ENCODE measurements at places on chromosomes 3 and 15.

DNA sequence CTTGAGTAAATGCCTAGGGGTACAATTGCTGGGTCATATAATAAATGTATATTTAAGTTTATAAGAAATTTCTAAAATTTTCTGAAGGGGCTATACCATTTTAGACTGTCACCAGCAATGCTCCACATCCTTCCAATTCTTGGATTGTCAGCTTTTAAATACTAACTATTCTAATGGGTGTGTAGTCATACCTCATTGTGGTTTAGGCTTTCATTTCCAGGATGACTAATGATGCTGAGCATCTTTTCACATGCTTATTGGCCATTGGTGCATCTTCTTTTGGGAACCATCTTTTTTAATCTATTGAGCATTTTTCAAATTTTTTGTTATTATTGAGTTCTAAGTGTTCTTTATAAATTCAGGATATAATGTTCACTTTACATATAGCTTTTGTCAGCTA is 52.5 kb upstream of the CORO2B start:
- no peak for DNase-seq

DNA sequence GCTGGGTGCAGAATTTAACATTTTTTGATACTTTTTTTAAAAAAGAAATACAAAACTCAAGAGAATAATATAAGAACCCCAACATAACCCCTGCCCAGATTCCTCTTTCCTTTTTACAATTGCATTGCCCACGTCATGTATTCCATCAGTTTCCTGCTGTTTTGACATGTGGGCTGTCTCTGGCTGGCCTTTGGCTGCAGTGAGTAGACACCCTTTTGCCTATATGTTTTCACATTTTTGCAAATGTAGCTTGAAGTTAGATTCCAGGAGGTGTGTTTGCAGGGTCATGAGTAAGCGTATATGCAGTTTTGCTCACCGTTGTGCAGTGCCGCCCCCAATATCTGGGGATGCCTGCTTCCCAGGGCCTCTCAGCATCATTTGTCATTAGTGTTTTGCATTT is 28.0 kb upstream of the ATP10A start:
- DNase-seq = no peak

DNA sequence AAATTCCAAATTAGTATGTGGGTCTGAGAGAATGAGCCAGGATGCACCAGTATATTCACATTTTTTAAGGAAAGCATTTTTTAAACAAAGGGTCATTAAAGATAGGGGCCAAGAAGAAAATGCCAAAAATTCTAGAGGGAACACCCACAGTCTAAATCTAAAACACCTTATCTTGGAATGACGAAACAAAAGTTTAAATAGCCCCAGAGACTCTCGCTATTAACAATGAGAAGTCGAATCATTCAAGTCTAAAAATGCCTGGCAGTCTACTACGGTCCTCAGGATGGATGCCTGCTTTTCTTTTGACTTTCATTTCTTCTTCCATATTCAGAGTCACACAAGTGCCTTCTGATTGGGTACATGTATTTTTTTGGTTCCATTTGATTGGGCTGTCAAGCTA is 66.3 kb downstream of the SSUH2 start:
- no peak for DNase-seq

GRCh38 chr15:71883447-71883846 is 73.1 kb downstream of the NR2E3 start:
- DNase-seq = no peak

DNA sequence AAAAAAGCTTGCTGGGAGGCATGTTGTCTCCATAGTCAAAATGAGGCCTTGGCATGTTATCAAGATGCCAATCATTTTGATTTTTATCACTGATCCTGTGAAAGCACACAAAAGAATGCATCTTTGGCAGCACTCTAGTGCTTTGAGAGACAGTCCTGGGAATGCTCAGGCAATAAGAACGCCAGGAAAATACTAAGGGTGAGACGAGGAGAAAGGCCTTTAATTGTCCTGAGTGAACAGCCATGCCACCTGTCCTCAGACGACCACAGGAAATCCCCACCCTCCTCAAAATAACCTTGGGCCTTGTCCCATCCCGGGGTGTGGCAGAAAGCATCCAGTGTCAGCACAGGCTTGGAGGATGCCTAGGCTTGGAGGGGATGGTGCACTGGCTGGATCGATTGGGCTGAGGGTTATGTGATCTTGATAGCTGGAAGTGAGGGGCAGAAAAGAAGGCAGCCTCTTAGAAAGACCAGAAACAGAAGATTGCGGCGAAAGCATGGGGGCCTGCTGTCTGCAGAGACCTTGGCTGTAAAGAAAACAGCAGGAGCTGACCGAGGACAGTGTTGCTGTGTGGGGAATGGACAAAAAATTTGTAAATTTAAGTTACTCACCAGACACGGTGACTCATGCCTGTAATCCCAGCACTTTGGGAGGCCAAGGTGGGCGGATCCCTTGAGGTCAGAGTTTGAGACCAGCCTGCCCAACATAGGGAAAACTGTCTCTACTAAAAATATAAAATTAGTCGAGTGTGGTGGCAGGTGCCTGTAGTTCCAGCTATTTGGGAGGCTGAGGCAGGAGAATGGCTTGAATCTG is 7.3 kb downstream of the TMEM158 start:
- no peak for DNase-seq

Data from NCI-H748 treated with DMSO at 0.1 percent for 48 hours (cell line).